ENCODE measurements at places on chromosomes 12 and 14.
A peak's percentile ranks its signal among the peaks of the same experiment; 100 is the strongest.

- no peak for DNase-seq
These were observed 4.1 kb upstream of the CCND2 start for GRCh38 chr12:4269279-4269991.

- no peak for DNase-seq
These were observed 25.5 kb upstream of the EMP1 start for GRCh38 chr12:13170892-13171490.

DNA sequence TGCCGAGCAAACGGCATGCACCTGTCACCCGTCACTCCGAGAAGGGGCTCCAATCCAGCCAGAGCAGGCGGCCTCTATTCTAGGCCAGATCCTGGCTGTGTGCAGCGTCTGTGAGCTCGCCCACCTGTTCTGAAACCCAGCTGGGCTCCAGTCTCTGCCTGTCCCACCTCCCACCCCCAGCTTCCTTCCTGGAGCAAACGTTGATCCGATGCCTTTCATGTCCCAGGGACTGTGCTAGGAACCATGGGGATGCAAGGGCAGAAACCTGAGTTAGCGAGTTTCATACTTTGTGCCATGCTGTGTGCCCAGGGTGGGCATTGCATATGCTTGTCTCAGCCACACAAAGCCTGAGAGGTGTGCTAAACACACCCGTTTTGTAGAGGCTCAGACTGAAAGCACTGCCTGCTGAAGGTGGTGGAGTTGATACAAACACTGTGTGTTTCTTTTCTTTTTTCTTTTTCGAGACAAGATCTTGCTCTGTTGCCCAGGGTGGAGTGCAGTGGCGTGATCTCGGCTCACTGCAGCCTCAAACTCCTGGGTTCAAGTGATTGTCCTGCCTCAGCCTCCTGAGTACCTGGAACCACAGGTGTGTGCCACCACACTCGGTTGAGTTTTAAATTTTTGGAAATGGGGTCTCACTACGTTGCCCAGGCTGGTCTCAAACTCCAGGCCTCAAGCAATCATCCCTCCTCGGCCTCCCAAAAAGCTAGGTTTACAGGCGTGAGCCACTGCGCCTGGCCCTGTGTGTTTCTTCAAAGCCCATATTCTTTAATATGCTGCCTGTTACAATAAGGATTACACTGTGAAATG, 84.1 kb upstream of the MED13L start:
- no peak for DNase-seq

GRCh38 chr12:101694297-101694848, 3.1 kb upstream of the CHPT1 start:
- no peak for DNase-seq

DNA sequence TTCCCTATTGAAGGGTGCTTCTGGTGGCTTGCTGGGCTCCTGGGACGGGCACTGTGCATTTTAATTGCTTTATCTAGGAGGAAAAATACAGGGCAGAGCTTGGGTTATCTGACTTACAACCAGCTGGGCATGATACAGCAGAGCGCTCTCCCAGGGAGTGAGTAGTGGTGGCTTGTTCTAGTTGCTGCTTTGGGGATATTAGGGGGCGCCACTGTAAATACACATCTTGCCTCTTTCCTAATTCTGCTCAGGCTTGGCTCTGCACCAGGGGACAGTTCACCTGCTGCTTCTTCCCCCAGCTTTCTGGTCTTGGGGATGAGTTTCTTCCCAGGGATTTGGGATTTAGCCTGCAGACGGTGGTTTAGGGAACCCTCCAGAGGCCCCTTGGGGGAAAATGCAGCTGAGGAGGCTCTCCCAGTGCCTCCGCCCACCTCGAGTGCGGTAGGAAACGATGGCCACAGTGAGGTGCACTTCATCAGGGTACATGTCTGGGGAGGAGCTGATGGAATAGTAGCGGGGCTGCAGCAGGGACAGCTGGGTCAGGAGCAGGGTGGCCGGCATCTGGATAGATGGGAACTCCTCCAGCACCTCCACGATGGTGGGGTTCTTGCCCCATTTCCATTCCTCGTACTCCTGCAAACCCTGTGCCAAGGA, 36.9 kb upstream of the FBXO21 start:
- DNase-seq, result no peak

DNA sequence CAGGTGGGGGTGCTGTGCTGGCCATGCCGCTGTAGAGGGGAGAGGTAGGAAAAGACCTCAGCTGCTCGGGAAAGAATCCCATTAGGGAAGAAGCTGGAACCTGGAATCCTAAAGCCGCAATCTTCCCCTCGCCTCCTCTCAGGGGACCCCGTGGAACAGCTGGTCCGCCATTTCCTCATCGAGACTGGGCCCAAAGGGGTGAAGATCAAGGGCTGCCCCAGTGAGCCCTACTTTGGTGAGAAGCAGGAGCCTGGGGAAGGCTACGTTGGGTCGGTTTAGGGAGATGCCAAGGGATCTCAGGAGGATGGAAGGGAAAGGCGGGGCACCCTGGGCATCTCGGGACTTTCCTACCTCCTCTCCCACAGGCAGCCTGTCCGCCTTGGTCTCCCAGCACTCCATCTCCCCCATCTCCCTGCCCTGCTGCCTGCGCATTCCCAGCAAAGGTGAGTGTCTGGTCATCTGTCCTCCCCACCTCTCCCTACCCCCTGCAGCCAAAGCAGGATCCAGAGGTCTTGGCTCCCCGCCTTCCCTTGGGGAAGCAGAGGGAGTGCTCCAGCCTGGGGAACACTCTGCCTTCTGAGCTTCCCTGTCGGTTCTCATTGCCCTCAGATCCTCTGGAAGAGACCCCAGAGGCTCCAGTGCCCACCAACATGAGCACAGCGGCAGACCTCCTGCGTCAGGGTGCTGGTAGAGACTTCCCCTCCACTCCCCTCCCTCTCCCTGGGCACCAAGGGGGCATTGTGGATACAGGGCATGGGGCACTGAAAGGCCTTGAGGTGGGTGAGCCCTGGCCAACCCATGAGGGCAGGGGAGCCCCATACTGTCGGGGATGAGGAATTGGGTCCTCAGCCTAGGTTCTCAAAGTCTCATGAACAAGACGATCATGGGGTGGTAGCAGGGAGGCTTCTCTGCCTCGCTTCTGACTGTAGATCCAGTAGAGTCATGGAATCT, 12.4 kb downstream of the TNS2 start:
- DNase-seq, result no peak

GRCh38 chr14:81157431-81157830, 63.3 kb downstream of the GTF2A1 start:
- no peak for DNase-seq

DNA sequence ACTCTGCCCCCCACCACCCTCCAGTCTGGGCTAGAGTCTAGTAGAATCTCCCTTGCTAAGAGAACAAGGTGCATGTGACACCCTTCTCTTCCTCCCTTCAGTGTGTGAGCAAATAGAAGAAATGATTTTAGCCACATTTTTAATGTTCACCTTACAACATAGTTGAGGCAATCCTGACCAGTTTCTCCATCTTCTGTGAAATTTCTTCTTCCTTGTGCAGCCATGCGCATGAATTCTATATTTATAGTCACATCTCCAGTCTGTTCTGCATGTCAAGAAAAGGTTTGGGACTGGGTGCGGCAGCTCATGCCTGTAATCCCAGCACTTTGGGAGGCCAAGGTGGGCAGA, 9.5 kb upstream of the LTA4H start:
- DNase-seq, result no peak

DNA sequence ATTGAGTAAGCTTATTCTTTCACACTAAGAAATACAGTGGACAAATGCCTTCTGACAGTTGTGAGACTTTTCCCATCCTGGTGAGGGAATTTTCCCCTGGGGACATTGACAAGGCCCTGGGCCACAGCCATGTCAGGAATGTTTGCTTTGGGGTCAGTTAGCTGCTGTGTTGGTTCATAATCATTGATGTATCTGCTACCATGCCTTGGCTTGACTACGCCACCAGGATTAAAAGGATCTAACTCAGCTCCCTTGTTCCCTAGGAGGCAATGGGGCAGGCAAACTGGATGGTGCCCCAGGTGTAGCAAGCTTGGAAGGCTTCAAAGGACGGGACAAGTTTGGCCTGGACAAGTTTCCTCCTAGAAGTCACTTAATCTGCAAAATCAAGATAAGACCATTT, 3.1 kb upstream of the CCDC88C start:
- DNase-seq, result no peak

- peak; percentile 91 for DNase-seq
These were observed 23.6 kb downstream of the HSP90AA1 start for GRCh38 chr14:102063109-102063807.

DNA sequence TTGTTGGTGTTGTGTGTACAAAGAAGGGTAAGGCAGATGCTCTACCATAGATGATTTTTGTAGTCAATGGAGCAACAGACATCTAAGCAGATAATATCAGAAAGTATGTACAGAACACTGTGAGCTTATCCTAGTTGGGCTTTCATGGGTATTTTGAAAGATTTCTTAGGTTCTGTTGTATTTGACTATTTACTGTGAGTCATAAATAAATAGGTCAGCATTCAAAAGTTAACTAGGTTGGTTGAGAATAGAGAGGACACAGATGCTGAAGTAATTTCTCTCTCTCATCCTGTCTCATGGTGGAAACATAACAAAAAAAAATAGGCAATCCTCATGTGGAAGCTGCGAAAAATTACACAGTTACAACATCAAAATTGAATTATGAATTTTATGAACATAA, 413.5 kb downstream of the CCDC91 start:
- no peak for DNase-seq

- no peak for DNase-seq
These were observed 42.6 kb downstream of the FRS2 start for GRCh38 chr12:69512820-69513219.

GRCh38 chr12:96053476-96054243, 18.3 kb upstream of the LTA4H start:
- no peak for DNase-seq

- no peak for DNase-seq
These were observed 1041.6 kb downstream of the BCL11B start for GRCh38 chr14:98230411-98230810.

DNA sequence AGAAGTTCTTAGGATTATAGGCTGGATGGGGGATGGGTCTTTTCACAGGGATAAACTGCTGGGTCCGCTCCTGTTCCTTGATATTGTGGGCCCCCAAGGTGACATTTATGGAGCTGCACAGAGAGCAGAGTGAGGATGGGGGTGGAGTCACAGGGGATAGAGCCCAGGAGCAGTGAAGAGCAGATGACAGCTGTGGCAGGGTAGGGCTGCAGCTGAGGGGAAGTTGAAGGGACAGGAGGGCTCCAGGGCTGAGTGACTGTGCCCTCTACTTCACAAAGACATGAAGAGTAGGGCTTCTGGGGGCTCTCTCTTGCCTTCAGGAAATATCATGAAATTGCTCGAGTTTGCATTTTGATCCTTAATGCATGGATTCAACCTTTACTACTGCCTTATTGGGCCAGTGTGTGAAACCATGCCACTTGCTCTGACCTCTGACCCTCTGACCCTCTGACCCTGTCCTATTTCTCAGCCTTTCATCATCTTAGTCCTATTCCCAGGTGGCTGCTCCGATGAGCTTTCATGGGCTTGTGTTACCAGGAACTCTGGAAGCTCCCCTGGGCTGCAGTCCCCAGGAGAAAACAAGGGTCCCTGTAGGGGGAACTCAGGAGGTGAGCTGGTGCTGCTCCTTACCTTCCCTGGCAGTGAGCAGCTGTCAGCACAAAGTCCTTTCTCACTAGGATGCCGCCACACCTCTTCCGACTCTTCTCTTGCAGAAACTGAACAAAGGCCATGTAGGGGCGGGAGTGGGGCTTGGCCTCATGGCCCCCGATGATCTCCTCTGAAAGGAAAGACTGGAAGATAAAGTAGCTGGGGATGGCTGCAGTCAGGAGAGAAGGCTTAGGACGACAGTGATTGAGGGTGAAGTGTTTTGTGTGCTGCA, 1.6 kb downstream of the GZMH start:
- DNase-seq, result no peak

GRCh38 chr12:26056335-26056734, 68.5 kb downstream of the BHLHE41 start:
- DNase-seq, result peak; percentile 13

- no peak for DNase-seq
These were observed 2.7 kb upstream of the CLEC6A start for GRCh38 chr12:8453021-8453513.

GRCh38 chr12:50647479-50647878, 116.4 kb upstream of the ATF1 start:
- DNase-seq, result peak; percentile 72

DNA sequence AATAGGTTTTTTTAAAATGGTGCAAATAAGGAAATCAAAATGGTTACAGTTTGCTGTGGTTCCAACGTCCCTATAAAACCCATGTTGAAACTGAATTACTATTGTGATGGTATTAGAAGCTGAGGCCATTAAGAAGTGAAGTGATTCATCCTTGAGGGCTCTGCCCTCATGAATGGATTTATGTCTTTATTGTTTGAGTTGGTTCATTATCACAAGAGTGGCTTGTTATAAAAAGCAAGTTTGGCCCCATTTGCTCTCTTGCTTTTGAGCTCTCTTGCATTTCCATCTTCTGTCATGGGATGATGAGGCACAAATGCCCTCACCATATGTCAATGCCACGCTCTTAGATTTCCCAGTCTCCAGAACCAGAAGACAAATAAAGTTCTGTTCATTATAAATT, 62.3 kb downstream of the PRKD1 start:
- no peak for DNase-seq

DNA sequence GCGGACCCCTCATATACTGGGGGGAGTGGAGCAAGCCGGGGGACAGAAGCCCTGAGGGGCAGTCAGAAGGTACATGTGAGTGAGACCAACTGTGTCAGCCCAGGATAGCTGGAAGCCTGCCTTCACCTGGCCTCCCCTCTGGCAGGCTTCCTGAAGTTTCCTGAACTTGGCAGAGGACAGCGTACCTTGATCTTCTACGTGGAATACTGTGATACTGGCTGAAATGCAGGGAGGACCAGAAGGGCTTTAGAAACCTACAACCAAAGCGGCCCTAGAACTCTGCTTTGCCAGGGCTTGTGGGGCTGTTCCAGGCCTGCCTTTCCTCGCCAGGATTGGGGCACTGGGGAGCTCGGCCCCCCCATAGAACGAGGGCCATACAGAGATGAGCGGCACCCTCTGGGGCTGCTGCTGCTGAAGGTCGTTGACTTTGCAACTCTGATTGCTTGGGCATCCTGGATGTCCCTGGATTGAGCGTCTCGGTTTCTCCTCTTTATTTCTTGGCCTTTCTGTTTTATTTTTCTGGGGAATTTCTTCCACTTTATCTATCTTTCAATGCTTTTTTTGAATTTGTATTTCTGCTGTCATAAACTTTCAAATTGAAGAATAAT, 66.5 kb downstream of the SLC25A47 start:
- DNase-seq, result no peak

DNA sequence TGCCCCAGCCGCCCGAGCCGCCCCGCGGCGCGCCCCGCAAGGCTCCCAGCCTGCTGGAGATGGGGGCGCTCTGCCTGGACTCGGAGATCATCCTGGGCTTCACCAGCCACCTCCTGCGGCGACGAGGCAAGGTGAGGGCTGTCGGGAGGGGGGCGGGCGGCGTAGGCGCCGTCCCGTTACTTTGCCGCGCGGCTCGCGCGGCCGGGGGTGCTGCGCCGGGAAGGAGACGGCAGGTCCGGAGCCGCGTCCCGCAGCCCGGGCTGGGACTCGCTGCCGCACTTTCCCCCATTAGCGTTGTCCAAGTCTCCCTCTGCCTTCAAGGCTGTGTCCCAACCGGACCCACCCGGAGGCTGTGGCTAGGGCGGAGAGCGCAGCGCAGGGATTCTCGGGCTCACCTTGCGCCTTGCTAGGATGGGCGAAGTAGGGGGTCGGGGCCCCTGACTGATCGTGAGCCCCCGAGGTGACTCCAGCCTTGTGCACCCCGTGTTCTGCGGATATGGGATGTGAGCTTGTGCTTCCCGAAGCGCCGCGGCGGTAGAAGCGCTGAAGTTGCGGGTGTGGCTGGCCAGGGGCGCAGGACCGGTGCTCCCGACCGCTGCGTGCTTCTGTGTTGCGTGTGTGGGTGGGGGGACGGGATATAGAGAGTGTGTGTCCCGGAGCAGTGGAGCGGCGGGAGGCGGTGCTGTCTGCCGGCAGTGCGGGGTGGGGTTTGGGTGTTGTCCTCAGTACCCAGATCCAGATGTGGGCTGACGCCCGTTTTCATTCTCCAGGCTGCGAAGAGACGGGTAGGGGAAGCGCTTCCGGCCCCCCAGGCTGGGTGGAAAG, 1.7 kb upstream of the KIF26A start:
- no peak for DNase-seq

All from HCT116 (cell line).